ENCODE measurements at places on chromosomes 4 and X.

DNA sequence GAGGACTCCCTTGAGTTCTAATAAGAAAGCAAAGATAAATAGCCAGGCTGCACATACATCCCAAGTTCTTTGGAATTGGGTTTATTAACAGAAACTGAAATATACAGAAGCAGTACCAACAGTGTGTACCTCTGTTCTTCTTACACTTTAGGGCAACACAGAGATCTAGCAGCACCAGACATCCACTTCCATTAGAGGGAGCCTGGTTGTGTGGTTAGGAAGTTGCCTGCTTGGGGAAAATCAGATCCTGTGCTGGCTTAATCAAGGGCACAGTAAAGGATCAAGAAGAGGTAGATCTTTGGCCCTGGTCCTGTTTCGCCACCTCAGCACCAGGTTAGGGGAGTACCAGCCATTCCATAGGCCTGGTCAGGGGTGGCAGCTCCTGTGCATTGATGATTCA, 231.1 kb upstream of the ARHGAP24 start:
- DNase-seq = no peak

- DNase-seq = no peak
Measured at GRCh38 chrX:31603411-31604120, 531.7 kb upstream of the FTHL17 start.

- no peak for DNase-seq
Measured at GRCh38 chrX:27619975-27620374, 29.8 kb downstream of the DCAF8L2 start.

DNA sequence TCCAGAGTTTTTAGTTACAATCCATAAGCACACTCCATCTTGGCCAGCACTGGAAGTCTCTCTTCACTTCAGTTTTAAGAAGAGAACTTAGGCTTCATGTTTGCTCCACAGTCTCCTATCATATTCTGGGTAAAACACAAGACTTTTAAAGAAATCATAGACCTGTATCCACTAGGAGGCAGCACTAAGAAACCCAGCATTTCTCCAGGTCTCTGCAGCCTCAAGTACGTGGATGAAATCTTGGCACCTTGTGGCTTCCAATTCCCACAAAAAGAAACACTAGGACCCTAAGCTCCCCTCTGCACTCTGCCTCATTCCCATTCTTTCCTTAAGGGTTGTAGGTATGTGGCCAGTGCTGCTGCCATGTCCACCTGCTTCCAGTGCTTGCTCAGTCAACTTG, 367.3 kb upstream of the CASK start:
- no peak for DNase-seq

- no peak for DNase-seq
Measured at GRCh38 chrX:48475296-48475695, 703 bp upstream of the FTSJ1 start.

- DNase-seq = no peak
Measured at GRCh38 chr4:114964026-114964425, 149.4 kb downstream of the NDST4 start.

- no peak for DNase-seq
Measured at GRCh38 chr4:5906191-5906590, 13.3 kb upstream of the CRMP1 start.

DNA sequence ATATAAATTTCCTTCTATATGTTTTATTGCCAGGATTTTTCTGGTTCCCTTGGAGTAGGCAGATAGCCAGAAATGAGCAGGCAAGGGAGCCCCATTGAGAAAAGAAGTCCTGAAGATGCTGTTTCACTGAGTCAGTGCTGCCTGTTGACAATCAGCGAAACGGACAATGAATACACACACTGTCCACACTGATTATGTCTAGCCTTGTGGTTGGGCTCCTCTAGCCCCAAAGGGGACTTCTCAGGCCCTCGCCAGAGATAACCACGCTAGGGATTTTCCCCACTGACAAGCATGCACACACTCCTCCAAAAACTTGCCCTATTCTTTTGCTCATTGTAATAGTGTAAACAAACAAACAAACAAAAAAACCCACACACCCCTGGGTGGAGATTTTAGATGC, 369.3 kb downstream of the DMD start:
- no peak for DNase-seq

GRCh38 chr4:17064959-17065358, 166.5 kb upstream of the LDB2 start:
- DNase-seq = no peak

DNA sequence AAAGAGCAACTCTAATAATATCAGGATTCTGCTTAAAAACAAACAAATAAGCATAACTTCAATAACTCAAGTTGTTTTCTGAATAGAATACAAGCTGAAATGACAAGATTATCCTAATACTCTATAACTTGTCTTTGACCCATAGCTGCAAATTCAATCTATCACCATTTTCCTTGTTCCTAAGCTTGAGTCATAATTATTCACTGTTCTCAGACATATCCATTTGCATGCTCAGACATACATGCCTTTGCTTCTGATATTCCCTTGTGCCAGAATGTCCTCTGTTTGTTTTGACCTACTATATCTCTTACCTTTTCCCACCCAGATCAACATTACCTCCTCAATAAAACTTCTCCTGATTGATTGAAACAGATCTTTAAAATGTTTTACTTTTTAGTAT, 109.7 kb downstream of the SNCA start:
- DNase-seq = no peak

GRCh38 chr4:850323-850945, 24.5 kb upstream of the CPLX1 start:
- no peak for DNase-seq

- DNase-seq = no peak
Measured at GRCh38 chr4:159012381-159012780, 90.5 kb upstream of the RAPGEF2 start.

- no peak for DNase-seq
Measured at GRCh38 chrX:30488092-30488491, 89.5 kb downstream of the TASL start.

DNA sequence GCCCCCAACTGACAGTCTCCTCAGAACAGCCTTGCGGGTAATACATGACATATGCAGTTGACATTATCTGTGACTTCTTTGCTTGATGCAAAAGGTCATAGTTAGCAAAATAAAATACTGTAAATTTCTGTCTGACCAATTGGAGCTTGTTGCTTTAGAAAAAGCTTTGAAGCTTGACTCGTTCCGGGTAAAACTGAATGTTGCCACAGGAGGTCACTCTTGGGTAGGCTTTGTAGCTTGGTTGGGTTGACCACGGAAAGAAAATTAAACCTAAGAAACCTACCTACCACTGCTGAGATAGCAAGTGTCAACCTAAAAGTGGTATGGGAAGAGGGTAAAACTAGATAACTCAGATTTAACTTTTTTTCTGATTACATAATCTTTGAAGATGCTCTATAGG, 23.2 kb downstream of the PRPS2 start:
- no peak for DNase-seq

DNA sequence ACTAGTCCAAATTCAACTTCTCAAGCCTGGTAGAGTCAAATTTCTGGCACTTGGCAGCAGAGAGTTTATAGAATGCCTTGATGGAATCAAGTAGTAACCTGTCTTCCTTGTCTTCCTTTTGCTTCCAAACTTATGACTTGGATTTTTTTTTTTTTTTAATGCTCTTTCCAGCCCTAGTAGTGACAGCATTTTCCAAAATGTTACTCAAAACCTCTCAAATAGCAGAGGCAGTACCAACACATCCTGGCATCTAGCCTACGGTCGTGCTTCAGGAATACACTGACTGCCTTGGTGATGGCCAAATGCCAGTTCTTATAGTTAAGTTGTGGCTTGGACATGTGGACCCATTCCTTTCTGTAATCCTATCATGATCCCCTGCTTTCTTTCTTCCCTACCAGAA, 46.0 kb downstream of the GALNT7 start:
- DNase-seq = no peak

DNA sequence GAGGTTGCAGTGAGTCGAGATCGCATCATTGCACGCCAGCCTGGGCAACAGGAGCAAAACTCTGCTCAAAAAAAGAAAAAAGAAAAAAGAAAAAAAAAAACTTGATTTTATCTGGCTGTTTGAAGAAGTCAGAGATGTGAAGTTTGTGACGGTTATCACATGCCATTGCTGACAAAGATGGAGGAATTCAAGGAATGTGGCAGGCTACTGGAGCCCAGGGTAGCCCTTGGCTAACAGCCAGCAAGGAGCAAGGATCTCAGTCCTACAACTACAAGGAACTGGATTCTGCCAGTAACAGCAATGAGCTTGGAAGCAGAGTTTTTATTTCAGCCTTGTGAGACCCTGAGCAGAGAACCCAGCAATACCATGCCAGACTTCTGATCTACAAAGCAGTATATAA, 24.3 kb upstream of the TET2 start:
- no peak for DNase-seq

- DNase-seq = no peak
Measured at GRCh38 chrX:1006156-1006730, 206.2 kb downstream of the CRLF2 start.

DNA sequence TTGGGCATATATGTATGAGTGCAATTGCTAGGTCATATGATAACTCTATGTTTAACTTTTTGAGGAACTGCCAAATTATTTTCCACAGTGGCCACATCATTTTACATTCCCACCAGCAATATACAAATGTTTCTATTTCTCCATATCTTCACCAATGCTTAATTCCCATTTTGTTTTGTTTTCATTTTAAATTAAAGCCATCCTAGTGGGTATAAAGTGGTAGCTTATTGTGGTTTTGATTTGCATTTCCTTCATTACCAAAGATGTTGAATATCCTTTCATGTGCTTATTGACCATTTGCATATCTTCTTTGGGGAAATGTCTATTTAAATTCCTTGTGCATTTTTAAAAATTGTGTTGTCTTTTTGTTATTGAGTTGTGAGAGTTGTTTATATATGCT, 36.7 kb upstream of the SCOC start:
- DNase-seq = no peak

- no peak for DNase-seq
Measured at GRCh38 chr4:1464581-1465171, 58.4 kb upstream of the NKX1-1 start.

DNA sequence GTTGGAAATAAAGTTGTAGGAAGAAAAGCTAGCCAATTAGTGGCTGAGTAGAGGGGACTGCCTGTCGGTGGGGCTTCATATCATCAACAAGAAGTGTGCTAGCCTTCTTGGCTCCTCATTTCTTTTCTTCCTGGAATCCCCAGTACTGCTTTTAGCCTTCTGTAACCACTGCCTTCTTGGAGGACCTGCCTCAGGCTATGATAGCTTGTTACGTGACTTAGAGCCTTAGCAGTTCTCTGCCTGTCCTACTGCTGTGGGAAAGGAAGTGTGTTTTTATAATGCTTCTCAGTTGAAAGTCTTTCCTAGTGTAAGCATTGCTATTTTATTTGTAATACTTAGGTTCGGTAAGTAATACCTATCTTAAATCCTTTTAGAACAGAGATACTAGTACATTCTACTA, 61.9 kb downstream of the LARP1B start:
- no peak for DNase-seq

DNA sequence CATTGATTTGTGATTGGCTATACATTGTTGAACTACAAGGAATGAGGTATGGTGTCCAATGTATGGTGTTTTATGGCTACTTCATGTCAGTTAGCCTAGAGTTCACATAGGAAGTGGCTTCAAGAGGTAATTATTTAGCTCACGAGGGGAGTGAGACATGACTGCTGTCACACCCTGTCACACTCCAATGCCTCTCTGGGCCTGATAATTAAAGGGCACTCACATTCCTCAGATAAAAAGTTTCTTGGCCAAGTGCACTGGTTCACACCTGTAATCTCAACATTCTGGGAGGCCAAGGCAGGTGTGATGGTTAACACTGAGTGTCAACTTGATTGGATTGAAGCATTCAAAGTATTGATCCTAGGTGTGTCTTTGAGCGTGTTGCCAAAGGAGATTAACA, 65.0 kb upstream of the DDX60 start:
- no peak for DNase-seq

DNA sequence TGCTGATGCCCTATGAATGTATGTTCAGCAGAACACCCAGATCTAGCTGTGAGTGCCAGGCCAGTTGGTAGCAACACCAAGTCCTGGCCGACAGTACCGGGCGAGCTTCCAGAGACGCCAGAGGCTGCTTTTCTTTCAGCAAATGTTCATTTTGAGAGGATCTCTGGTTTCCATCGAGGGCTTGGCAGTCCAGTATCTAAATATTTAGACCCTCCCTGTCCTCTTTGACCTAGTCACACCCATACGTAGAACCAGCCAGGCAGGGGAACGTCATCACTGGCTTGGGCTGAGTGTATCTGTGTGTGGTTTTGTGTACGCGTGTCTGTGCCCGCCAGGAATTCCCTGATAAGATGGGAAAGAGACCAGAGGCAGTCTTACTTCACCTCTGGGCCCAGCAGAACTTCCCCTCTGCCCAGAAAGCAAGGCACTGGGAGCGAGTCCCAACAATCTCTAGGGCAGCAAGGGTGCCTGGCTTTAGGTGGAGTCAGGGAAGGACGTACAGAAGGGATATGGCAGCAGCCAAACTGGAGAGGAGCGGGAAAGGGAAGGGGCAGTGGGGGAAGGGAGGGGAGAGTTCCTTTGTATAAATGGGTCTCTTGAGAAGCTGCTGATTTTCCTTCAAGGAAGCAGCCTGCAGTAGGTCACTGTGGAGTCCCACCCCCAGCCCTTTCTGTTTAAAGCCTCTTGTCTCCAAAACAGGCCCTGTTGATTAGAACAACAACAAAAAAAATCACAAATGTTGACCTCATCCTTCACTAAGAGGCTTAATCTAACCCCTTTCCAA, 15.0 kb upstream of the ELF4 start:
- DNase-seq = no peak

DNA sequence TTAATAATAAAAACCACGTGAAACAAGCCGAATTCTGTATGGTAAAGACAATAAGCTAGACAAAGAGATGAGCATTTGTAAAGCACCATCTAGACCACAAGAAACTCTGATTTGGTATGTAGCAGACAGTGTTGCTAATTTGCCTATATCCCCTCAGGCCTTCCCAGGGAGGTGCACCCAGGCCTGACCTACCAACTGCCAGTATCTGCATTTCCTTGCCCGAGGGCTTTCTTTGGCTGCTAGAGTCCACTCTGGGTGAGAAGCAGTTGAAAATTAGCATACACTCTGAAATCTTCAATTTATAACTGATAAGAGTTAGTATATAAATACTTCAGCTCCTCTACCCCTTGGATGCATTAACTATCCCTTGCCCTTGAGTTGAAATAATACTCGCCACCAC, 37.4 kb upstream of the IL1RAPL1 start:
- no peak for DNase-seq

DNA sequence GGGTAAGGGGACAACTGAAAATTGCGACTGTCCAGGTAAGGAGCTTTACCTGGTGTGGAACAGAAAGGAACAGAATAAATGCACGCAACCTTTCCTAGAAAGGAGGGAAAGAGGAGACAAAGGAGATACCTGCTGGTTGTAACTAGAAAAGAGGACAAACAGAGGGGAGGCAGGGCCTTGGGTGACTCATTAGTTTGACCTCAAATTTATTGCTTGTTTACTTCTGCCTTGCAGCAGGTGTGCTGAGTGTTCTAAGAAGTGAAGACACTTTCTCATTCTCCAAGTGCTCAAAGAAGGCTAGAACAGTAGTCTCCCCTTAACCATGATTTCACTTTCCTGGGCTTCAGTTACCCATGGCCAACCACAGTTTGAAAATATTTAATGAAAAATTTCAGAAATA, 123.1 kb upstream of the BOD1L1 start:
- DNase-seq = no peak

Data from stimulated activated CD8-positive, alpha-beta memory T cell treated with anti-CD3 and anti-CD28 coated beads, Interleukin-2, amount 100 ng/mL, for 1 hour (primary cell).